Vagina (tissue), 2 donors: ENCODE measurements at places on chromosomes 12 and 14.

GRCh38 chr12:123900871-123901376 lies 71.7 kb downstream of the CCDC92 start:
- DNase-seq, result no peak

DNA sequence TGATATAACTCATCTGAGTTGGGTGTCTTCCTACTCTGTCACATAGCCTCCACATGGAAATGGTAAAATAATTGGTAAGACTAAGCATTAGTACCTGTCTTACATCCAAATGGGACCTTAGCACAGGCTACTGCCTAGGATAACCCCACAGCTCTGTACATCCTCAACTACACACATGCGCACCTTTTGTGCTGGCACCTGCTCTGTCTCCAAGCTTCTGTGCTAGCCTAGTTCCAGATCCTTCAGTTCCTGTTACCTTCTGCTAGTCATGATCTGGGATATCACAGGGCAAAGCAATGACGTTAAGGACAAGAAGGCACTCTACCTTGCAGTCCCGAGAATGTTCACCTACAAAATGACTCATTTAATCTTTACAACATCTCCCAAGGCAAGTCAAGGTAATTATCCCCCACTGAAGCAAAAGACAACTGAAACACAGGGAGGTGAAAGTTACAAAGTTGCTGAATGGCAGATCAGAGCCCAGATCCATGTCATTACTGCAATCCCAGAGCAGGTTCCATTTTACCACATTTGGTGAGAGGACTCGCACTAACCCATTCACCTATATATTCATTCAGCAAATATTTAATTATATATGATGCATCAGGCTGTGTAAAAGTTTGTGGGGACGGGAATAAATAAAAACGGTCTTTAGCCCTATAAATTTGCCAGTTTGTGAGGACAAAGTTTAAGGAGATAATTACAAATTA lies 61.7 kb downstream of the PPM1H start:
- DNase-seq, result no peak

DNA sequence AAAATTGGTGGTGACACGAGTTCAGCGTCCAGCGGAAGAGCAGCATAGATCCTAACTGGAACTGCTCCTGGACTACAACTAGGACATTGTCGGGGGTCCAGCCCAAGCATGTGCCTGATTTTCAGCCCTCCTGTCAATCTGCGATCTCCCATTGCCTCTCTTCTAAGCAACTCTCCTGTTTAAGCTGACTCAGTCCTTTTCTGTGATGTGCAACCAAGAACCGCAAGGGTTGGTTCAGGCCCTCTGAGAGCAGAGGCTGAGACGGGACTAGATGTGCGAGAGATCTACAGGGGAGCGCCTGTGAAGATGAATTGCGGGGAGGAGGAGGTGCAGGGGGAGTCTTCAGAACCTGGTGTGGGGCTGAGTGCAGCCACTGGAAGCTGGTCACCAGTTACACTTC lies 3.7 kb upstream of the PAPLN start:
- no peak for DNase-seq

GRCh38 chr12:48184549-48184922 lies 1.1 kb downstream of the CCDC184 start:
- no peak for DNase-seq

DNA sequence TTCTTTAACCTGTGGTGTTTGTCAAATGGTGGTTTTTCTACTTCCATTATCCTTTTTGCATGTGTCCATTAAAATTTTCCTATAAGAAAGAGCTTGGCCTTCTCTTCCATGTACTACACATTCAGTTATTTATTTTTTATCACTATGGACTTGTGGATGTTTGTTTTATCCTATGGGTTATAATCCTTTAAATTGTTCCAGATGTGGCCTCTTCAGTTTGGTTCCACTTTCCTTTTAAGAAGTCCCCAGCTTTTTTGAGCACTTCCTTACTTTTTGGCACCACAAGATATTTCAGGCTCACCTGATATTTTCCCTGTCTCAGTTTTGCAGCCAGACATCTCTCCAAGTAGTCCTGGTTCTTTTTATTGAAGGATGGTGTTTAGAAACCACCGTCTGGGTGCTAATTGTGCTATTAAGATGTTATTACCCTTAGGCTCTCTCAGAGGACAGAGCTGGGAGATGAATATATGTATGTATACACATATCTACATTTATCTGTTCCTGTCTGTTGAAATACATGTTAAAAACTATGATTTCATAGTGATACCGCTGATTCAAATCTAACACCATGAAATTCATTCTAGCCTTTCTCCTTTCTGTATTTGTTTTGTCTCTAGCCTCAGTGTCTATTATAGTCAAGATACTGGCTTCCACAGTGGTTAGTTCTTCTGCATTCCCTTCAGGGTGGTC lies 408.5 kb upstream of the RGS6 start:
- no peak for DNase-seq

DNA sequence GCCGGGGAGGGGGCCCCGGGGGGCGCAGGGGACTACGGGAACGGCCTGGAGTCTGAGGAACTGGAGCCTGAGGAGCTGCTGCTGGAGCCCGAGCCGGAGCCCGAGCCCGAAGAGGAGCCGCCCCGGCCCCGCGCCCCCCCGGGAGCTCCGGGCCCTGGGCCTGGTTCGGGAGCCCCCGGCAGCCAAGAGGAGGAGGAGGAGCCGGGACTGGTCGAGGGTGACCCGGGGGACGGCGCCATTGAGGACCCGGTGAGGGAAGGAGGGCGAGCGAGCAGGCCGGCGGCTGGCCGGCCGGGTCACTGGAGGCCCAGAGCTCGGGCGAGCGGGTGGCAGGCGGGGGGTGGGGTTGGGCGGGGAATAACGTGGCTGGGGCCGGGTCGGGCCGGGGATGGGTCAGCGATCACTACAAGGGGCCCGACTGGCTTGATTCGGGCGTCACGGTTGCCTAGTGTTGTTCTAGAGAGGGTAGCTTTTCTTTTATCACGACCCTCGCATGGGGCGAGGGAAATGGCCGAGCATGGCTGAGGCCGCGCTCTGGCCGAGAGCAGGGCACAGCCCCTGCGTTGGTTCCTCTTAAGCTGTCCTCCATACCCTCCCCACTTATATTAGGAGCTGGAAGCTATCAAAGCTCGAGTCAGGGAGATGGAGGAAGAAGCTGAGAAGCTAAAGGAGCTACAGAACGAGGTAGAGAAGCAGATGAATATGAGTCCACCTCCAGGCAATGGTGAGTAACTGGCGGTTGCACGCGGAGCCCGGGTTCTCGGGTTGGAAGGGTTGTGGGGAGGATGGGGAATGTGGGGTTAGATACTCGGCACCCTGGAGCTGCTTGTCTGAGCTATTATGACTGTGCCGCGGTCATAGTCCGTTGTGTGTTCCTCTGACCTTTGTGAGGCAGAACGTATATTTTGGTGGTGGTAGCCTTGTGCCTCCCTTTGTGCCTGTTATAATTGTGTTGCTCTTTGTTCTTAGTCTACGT lies 603 bp downstream of the PABPN1 start:
- DNase-seq, result no peak

DNA sequence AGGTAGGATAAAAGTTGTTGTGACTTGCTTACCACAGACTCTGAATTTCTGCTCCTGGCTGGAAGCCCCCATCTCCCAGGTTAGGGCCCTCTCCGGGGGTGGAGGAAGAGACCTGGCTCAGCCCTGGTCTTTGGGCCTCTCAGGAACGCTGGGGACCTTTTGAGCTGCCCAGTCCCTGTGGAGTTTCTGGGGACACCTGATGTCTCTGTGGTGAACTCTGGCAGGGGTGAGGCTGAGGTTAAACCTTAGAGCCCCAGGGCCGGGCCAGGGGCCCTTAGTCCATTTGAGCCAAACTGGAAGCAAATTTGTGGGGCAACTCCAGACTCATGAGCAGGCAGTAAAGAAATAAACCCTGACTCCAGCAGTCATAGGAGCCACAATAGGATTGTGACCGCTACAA lies 112.1 kb downstream of the ADGRD1 start:
- no peak for DNase-seq

DNA sequence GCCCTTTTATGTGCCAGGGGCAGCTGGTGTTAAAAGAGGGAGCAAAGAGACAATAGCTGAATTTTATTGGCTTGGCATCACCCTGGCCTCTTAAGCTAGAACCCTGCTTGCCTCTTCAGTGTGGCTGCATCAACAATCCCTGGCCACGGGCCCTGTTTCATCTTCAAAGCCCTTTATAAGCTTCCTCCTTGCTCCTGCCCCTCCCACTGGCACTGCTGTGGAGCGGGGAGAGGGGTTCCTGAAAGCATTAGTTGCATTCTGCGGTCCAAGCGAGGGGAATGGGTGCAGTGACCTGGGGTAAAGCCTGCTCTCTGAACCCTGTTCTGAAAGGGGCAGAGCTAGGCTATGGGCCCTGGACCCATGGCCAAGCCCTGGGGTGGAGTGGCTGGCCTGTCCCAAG lies 220 bp upstream of the KRT83 start:
- no peak for DNase-seq

- DNase-seq, result no peak
Measured at GRCh38 chr14:68039593-68039992, 220.0 kb downstream of the RAD51B start.

GRCh38 chr12:19694627-19695026 lies 255.3 kb downstream of the AEBP2 start:
- DNase-seq, result no peak

DNA sequence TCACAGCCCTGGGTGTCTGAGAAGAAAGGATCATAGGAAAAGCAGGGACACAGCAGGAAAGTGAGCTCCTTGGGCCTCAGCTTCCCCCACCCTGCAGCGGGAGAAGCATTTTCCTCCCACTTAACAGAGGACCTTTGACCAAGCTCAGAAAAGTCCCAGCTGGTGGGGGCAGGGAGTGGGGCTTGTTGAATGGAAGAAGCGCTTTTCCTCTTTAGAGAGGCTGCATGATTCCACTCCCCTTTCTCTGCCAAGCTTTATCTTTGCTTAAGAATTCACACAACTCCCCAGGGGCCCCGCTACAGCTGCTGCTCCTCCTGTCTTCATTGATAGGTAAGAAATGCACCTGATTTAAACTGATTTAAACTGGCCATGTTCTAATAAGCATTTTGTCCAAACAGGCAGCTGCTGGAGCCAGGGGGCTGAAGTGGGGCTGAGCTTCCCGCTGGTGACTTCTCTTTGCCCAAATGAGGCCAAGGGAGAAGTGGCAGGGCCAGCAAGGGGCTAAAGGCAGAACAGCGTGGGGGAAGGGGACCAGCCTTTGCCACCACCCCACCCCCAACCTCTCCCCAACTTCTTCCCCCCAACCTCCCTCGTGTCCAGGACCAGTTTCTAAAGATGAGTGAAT lies 1.7 kb upstream of the PAPLN start:
- no peak for DNase-seq

- DNase-seq, result no peak
Measured at GRCh38 chr12:76255692-76256091, 92.5 kb downstream of the BBS10 start.

GRCh38 chr12:24879644-24880043 lies 69.3 kb downstream of the BCAT1 start:
- DNase-seq, result no peak
